ENCODE measurements at places on chromosomes 7 and 10.

- DNase-seq = no peak
Observed at GRCh38 chr10:16816171-16816570, 1.1 kb downstream of the RSU1 start.

DNA sequence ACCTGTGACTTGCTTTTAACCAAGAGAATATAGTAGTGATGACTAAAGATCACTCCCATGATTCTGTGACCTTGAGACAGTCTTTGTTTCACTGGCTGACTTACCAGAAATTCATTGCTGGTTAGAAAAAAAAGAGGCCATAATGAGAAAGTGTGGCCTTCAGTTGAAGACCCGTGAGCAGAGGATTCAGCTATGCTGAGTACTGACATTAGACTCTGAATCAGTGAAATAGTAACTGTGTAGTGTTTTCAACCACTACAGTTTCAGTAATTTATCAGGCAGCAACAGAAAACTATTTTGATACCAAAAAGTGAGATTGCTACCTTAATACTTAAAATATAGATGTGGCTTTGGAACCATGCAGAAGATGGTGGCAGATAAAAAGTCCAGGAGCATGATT, 298.0 kb upstream of the KCND2 start:
- DNase-seq = no peak

DNA sequence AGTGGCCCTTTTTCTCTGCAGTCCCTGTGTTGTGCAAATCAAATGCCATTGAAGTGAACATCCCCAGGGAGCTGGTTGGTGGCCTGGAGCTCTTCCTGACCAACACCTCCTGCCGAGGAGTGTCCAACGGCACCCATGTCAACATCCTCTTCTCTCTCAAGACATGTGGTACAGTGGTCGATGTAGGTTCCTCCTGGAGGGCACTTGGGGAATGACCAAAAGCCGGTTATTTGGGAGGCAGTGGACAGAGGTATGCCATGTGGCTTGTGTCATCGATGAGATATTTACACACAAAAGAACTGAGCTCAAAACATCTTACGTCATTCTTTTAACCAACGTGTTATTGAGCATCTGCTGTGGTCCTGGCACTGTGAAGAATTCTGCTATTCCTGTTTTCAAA, 19.7 kb downstream of the OIT3 start:
- no peak for DNase-seq

- DNase-seq = no peak
Observed at GRCh38 chr7:102119213-102119651, 167.4 kb upstream of the SH2B2 start.

DNA sequence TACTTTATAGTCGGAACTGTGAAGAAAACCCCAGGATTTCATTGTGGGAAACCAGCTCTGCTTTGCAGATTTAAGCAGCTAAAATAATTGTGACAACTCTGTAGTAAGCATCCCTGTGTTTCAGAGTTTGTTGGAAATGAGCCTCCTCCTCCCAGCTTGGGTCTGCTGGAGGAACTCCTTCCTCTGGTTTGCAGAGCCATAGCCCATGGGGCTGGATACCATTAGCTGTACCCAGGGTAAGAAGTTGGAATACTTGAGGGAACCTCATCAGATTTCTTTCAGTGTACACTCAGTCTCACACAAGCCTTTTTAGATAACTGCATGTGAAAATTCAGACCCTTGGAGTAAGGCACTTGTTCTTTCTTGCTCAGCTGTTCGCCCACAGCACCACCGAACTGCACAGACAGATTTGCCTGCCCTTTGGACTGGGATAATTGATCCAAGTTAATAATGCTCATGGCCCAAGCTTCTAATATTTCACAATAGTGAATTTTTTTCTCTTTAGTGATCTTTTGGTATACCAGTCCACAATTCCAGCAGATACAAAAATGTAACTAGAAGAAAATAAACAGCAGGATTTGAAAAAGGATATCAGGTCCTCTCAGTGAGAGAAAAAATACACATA, 467.4 kb upstream of the FZD8 start:
- no peak for DNase-seq

GRCh38 chr7:16564909-16565426, 38.3 kb downstream of the LRRC72 start:
- no peak for DNase-seq

DNA sequence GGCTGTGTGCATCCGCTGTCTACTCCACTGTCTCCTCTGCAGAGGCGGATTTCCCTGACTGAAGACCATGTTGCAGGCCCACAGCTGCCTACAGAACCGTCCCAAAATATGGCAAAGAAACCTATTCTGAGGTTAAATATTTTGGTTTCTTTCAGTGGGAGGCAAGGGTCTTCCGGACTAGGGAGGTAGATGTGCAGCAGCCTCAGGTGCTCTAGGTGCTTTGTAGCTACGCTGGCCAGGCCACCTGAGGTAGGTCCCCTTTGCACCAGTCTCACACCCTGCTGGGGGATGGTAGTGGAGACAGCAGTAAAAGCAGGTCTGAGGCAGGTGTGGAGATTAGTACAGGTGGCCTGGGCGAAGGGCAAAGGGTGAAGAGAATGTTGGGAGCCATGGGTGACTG, 8.2 kb upstream of the PILRB start:
- no peak for DNase-seq

DNA sequence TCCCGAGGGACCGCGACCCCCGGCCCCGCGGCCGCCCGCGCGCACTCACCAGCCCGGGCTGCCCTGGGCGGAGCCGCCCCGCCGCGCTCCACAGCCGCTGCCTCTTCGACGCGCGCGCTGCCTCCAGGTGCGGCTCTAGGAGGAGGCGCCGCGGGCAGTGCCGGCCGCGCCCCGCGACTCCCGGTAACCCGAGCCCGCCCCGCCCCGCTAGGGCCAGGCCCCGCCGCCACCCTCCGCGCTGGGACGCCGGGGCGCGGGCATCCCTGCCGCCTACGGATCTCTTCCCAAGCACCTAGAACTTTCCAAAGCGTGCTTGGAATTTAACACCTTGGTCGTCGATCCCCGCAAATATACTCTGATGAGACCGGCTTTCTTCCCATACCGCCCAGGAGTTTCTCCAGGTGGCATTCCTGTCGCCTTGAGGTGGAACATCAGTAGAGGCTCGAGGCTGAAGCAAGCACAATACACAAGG, at the start of gene SLC26A5:
TSS of gene SLC26A5 (minus strand) at position 159 of the 472 bp plus-strand sequence. CDS start 24,693 bp downstream, outside the sequence.
- DNase-seq = no peak

GRCh38 chr7:96199421-96199820, 122.5 kb downstream of the SLC25A13 start:
- DNase-seq = no peak

DNA sequence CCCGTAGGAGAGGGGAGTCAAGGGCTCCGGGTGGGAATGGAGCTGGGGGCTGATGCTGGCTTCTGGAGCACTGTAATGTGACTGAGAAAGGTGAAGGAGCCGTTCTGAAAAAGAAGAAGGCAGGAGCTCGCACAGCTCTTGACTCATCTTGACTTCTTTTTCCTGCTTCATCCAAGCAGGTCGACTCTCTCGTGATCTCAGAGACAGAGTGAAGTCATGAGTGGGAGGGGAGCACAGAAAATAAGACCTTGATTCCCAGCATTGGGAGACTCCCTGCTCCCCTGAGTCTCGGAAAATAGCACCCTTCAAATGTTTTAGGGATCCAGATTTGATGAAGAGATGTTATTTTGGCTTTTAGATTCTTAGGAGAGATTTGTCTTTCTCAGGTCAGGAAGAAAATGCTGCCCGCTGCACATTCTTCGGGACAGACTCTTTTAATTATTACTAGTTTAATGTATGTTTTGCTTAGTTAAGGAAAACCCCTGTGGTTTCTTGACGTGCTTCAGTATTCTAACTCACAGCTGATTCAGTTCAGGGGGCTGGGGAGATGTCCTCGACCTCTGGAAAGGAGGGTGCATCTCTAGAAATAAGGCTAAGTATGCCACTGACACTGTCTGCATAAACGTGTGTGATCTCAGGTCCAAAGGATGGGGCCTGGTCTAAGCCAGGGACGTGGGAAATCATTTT, 34.1 kb downstream of the EGFR start:
- DNase-seq = no peak

DNA sequence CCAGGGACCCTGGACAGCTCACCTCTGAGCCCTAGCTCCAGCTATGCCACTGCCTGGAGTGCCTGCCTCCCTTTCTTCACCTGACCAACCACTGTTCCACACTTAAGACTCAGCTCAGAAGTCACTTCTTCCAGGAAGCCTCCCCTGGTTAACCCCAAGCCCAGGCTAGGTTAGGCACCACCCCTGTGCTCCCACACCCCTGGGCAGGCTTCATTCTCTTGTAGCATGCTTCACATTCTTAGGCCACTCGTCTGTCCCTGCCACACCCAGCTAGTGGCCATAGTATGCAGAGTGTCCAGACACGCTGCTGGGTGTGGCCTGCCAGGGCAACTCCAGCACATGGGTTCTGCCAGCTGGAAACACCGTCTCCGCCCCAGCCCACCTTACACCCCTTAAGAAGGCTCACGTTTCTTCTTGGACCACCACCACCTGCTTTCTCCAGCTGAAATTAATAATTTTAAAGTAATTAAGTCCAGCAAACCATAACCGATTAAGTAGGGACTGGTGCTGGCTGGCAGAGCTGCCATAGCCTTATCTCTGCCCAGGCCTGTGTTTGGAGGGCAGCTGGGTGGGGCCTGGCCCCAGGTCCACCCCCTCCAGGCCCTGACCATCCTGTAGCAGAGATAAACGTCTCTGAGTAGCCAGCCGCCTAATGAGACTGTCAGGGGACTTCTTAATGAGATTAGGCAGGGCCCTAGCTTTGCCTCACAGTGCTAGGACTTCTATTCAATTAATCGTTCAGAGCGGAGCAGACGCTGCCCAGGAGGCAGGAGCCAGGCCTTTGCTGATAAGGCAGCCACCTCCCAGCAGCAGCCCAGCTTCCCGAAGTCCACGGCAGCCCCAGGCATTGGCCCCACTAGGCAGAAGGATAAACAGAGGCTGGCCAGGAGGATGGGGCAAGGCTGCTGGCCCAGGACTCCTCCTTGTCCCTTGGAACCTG, 20.5 kb downstream of the GRID1 start:
- DNase-seq = no peak

- no peak for DNase-seq
Observed at GRCh38 chr7:120925392-120925791, 25.2 kb upstream of the ING3 start.

- DNase-seq = no peak
Observed at GRCh38 chr10:34996843-34997242, 93.3 kb downstream of the CUL2 start.

Measured in stimulated activated CD4-positive, alpha-beta T cell treated with anti-CD3 and anti-CD28 coated beads, Interleukin-12 subunit alpha, Interleukin-12 subunit beta, amount 100 ng/mL, for 48 hours (primary cell).